ENCODE measurements at places on chromosomes 3 and 15. TPM values are rescaled to one million over a fixed set of nuclear protein-coding genes. Genes with fewer than 3 reads are reported as not detected.

SLC22A13 gene
- total RNA-seq, result 0.95 TPM

RFC4 gene
- total RNA-seq, result 9.4 TPM

UBA5 gene
- 33.6 TPM for total RNA-seq

LRRC49 gene
- 9.8 TPM for total RNA-seq

CADM2 gene
- total RNA-seq, result 7.9 TPM

ACTRT3 gene
- 1.6 TPM for total RNA-seq

MORC1 gene
- not detected for total RNA-seq

CPLX3 gene
- total RNA-seq, result not detected

GRCh38 chr3:69864766-69865165 lies 125.5 kb downstream of the MITF start:
- no peak for DNase-seq

- DNase-seq, result no peak
Observed at GRCh38 chr3:172746475-172746874, 4.1 kb upstream of the ECT2 start.

DNA sequence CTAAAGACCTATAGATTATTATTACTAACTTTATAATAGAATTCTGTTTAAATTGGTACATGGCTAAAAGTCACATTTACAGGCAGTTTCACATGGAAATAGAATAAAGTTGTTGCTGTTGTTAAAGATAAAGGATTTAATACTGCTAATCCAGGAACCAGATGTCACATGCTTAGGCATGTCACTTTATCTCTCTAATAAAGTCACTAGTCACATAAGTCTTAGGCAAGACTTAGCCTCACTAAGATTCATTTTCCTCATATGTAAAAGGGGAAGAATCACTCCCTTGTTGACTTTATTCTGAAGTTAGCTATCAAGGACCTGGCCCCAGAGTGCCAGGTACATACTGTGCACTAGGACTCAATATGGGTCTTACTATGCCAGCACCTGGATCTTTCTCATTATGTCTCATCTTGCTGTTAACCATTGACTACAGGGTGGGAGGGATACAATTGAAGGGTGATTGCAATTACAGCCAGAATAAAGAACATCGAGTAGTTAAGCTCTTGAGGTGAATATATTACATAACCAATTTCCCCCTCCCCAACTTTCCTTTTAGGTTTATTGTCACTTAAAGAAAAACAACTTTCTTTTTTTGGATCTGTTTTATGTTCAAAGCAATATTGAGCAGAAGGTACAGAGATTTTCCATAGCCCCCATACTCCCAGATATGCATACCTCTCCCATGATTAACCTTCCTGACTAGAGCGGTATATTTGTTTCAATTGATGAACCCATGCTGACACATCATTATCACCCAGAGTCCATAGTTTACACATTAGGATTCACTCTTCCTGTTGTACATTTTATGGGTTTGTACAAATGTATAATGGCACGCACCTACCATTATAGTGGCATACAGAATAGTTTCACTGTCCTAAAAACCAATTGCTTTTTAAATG lies 36.6 kb downstream of the LNP1 start:
- DNase-seq, result no peak

- no peak for DNase-seq
Observed at GRCh38 chr3:76497636-76498035, 542.3 kb upstream of the ROBO2 start.

GRCh38 chr15:66934868-66935520 lies 130.4 kb upstream of the SMAD3 start:
- DNase-seq, result no peak

- no peak for DNase-seq
Observed at GRCh38 chr3:172040981-172041963, 1.9 kb downstream of the FNDC3B start.

DNA sequence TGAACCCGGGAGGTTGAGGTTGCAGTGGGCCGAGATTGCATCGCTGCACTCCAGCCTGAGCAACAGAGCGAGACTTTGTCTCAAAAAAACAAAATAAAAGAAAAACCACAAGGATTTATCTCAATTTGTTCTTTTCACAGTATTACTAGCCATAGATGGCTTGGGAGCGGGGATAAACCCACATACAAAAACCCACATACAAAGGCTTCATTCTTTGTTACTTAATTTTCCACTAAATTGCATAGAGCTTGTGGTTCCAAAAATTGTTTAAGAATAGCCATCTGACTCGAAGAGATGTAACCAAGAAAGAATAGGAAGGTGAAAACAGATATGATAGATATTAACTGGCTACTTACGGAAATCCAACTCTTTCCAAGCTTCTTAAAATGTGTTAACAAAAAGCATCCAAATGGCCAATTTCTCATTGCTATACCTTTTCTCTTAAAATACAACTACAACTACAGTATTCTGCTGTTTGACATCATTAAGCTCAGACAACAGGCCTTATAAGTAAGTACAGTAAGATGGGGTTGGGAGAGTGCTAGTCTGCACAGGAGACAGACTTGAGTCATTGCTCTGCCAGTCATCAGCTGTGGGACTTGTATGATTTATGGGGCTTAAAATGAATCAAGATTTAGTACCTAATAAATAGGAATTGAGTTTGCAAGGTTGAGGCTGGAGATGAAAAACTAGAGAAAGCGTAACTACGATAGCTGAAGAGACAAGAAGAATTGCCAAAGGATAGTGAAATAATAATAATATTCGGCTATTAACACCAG lies 96.6 kb upstream of the PLXND1 start:
- DNase-seq, result no peak

DNA sequence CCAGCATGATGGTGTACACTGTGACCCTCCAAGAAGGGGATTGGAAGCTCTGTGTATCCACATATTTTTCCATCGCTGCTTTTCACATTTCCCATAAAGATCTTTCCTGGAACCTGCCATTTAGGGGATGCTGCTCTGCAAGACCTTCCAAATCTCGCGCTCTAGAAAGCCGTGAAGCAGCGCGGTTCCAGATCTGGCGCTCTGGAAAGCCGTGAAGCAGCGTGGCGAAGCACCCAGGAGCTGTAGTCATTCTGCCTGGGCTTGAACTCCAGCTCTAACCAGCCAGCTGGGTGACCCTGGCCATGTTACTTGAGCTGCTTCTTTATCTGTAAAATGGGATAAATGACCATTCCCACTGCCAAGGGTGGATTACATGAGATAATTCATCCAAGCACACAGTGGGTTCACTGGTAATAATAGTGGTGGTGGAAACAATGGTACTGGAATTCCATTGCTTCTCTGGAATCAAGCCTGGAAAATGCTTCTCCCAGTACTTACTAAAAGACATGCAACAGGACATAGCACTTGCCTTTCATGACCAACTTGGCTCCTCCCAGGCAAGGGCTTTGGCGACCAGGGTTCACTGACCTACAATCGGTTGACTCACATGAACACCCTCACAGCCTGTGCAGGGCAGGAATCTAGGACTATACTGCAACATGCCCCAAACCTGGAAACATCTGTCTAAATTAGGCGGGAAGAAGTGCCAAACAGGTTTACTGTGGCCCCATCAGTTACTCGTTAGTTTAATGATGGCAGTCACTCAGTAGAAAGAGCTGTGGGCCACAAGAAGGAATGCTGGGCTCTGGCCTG lies 70.7 kb downstream of the XXYLT1 start:
- DNase-seq, result no peak

- DNase-seq, result peak; percentile 71
Observed at GRCh38 chr3:107240183-107241091, 136.8 kb upstream of the CCDC54 start.

DNA sequence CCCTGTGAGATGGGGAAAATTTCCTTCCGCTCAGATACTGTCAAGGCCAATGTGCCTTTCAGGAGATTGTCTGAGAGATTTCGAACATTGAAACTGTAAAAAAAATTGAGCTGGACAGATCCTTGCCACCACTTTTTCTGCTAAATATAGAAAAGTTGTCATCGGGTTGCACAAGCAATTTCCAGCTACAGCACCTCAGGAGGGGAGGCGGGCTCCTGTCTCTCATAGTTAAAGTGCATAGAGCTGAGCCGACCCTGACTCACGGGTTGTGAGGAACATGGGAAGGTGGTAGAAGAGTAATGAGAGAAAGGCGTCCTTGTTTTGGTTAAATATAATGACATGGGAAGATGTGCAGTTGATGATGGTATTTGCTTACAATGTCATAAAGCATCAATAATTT lies 160.6 kb upstream of the ICE2 start:
- DNase-seq, result no peak

- no peak for DNase-seq
Observed at GRCh38 chr3:129917423-129918007, 24.0 kb upstream of the TMCC1 start.

- DNase-seq, result no peak
Observed at GRCh38 chr15:75517233-75517632, 61.9 kb downstream of the PTPN9 start.

- no peak for DNase-seq
Observed at GRCh38 chr15:43920815-43921214, 94.0 kb downstream of the WDR76 start.

GRCh38 chr3:114608293-114608692 lies 314.5 kb downstream of the TIGIT start:
- no peak for DNase-seq

GRCh38 chr15:27482287-27482686 lies 511.3 kb downstream of the GABRG3 start:
- no peak for DNase-seq

GRCh38 chr3:52112056-52112455 lies 42.2 kb downstream of the POC1A start:
- no peak for DNase-seq

- DNase-seq, result no peak
Observed at GRCh38 chr3:17846466-17846865, 104.0 kb upstream of the TBC1D5 start.

- DNase-seq, result no peak
Observed at GRCh38 chr15:63556736-63557135, 40.5 kb upstream of the FBXL22 start.
